ENCODE measurements at places on chromosomes 5 and 9. TPM values are rescaled to one million over a fixed set of nuclear protein-coding genes. Genes with fewer than 3 reads are reported as not detected.

GRCh38 chr9:86858009-86858408 is 89.3 kb downstream of the GAS1 start:
- H3K27me3 ChIP-seq, result no peaks in the 10 kb centered on the region
- H3K36me3 ChIP-seq, result no peaks in the 10 kb centered on the region

GAPT gene
- total RNA-seq, result 1.3 TPM

DNA sequence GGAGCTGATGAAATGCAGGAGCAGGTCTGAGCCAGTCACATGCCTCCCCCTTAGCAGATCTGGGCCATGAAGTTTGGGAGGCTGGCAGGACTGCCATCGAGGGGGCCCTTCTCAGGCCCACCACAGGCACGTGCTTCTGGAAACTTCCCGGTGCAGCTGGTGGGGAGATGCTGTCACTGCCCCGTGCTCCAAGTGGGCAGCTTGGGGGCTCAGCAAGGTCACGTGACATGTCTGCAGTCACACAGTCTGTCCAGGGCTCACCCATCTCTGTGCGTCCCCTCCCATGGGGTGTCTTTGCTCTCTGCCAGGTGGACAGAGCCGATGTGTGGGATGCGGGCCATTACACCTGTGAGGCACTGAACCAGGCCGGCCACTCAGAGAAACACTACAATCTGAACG is 79.4 kb upstream of the ASS1 start:
- H3K27ac ChIP-seq, result no peak overlapping the region
- no peaks in the 10 kb centered on the region for H3K4me1 ChIP-seq
- H3K4me3 ChIP-seq, result no peak overlapping the region
- no peak for DNase-seq
- no peaks in the 10 kb centered on the region for H3K27me3 ChIP-seq

DNA sequence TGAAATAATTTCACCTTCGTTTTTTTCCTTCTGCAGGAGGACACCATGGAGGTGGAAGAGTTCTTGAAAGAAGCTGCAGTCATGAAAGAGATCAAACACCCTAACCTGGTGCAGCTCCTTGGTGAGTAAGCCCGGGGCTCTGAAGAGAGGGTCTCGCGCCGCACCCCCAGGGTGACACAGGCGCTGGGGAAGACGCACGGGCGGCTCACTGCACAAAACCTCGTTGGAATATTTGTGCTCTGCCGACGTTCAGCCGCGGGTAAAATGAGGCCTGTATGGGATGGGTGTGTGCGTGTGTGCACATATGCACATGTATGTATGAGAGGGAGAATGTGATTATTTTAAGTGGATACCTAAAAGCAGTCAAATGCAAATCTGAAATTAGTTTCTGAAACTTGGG is 24.5 kb downstream of the QRFP start:
- no peak overlapping the region for H3K27ac ChIP-seq
- H3K4me3 ChIP-seq, result no peak overlapping the region
- peaks cover 20% of the 10 kb centered on the region for H3K4me1 ChIP-seq
- H3K27me3 ChIP-seq, result no peaks in the 10 kb centered on the region

ALDH1A1 gene
- total RNA-seq, result 87.7 TPM

MCC gene
- total RNA-seq, result 7.5 TPM
